Cortex of kidney (tissue), 1 donor: ENCODE measurements at places on chromosomes 7 and 10.

DNA sequence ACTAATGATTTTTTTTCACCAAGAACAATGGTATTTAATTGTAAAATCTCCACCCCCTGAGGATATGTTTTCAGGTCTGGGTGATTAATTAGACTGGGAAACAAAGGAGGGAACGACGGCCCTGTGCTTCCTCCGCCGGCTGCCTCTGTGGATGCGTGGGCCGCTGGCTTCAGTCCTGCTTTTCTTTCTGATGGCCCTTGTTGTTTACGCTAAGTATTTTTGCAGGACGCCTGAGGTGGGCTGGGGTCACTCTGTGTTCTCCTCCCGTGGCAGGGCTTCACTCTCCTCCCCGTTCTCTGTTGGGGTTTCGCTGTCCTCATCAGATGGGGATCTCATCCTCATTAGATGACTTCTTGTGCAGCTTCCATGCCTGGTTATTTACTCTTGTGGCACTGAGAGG lies 5.2 kb upstream of the ACBD5 start:
- no peak for DNase-seq

DNA sequence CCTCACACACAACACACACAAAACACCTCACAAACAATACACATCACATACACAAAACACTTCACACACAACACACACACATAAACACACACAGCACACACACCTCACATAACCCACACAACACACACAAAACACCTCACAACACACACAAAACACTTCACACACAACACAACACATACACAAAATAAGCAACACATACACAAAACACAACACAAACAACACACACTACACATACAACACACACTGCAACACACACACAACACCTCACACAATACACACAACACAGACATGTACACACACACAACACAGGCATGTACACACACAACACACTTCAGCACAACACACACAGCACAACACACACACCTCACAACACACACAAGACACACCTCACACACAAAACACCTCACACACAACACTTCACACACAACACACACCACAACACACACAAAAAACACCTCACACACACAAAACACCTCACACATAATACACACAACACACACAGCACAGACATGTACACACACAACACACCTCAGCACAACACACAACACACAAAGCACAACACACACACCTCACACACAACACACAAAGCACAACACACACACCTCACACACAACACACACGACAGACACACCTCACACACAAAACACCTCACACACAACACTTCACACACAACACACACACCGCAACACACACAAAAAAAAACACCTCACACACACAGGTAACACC lies 107.5 kb downstream of the TNS3 start:
- DNase-seq = no peak

DNA sequence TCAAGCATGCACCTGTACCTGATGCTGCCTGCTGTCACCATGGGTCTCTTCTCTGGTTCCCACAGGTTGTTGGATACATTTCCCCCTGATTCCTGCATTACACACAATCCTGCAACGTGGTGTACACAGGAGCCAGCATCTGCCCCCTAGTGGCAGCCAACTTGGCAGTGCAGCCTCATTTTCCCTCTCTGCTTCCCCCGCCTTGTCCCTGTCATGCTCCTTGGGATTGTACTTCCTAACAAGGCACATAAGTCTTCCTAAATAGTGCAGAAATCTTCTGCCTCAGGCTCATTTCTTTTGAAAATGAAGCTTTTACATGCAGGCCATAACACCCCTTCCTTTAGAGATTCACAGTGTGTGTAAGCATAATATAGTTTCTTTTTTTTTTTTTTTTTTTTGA lies 387.5 kb downstream of the CCSER2 start:
- no peak for DNase-seq

- DNase-seq = no peak
These were observed 1011.2 kb upstream of the GHITM start for GRCh38 chr10:83127942-83128575.

DNA sequence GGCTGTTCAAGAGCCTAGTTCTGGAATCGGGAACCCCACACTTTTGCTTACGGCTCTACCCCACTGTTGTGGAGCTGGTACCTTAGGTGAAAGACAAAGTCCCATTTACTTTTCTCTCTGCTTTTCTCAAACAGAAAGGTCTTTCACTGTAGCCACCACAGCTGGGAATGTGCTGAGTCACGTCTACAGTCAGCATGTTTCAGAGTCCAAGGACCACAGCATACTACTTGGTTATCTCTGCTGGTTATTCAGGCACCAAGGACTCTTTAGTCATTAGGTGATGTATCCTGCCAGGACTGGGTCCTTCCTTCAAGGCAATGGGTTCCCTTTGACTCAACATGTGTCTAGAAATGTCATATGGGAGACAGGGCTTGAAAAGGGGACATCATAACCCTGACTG lies 266.8 kb upstream of the STEAP1 start:
- DNase-seq = no peak

DNA sequence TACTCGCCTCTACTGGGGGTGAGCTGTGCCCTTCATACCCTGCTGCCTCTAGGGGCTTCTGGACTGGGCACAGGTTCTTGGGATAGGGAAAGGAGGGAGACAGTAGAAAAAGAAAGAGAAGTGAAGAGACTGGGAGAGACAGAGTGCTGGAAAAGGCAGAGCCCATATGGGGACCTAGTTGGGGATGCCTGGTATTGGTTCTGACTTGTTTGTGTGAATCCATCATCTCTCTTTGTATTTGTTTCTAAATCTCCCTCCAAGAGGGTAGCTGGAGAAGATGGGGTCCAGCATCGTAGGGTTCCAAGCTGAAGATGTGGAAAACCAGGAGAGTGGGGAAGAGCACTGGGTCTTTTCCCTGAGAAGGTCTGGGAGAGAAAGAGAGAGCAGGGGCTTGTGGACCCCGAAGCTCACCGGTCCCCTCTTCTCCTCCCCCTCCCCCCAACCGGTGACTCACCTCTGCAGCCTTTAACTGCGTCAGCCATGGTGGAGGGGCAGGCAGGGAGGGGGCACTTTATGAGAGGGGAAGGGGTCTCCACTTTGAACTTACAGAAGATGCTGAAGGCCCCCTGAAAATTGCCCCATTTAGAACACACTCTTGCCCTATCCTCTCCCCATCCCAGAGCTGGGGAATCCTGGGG lies 3.2 kb upstream of the VGF start:
- no peak for DNase-seq

GRCh38 chr10:43437141-43437870 lies 395 bp downstream of the ZNF487 start:
- DNase-seq = no peak

GRCh38 chr10:77564731-77565589 lies 72.6 kb downstream of the KCNMA1 start:
- no peak for DNase-seq

GRCh38 chr10:108913300-108913699 lies 1010.0 kb downstream of the XPNPEP1 start:
- no peak for DNase-seq

DNA sequence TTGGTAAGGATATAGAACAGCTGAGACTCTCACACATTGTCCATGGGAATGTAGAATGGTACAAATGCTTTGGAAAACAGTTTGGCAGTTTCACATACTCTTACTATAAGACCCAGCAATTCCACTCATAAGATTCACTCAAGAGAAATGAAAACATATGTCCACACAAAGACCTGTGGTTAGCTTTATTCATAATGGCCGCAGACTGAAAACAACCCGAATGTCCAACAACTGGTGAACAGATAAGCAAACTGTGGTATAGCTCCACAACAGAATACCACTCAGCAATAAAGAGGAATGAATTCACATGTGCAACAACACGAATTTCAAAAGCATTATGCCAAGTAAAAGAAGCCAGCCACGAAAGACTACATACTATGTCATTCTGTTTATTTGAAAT lies 33.5 kb upstream of the CUL1 start:
- no peak for DNase-seq

DNA sequence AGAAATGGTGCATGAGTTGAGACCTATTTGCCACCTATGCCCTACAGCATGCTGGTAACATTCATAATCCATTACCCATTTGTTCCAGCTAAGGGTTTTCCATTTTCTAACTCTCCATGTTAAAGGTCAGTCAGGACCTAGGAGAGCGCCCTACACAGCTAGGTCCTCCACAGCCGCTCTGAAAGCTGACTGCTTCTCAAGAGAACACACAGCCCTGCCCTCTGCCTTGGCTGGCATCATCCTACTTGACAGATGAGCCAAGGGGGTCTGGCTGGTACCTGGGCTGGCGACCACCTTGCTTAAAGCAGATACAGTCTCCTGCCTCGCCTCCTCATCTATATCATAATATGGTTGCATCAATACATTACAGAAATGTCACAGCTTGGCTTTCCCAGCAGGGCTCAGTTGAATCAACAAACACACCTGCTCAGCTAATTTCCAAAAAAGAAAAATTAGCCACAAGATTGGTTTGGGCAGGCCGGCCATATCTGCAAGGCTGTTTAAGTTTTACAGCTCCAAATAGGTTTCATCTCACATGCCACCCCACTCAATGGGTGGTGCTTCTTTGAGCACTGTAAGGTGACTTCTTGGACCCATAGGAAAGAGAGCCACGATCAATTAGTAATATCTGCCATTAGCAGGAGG lies 17.3 kb downstream of the TLL2 start:
- no peak for DNase-seq

DNA sequence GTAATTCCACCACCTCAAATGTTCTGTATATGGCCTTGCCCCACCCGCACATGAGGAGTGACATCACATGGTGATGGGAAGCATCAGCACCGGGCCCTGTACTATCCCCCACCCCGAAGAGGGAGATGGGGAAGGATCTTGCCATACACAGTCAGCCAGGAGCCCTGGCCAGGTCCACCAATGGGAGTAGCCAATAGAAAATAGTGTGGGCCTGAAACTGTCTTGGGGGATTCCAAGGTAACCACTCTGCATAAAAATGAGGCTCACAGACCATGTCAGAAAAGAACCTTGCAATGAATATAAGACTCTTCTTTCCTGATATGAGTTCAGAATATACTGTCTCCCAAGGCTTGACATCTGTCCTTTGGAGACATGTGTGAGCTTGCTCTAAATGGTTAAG lies 51.1 kb downstream of the ADRB1 start:
- DNase-seq = no peak

DNA sequence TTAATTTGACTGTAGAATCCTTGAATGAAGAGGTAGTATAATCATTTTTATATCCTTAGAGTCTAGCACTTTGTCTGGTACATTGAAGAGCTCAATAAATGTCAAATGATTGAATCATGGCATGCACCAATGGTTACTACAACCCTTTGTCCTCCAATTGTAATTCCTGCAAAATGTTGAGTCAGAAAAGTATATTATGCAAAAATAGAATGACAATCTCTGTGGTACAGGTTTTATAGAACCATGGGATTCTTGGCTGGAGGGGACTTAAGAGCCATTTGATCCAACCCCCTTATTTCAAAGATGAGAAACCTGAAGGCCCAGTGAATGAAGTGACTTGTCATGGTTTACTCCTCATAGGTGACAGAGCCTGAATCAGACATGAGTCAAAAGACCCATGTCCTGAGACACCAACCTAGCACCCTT lies 30.9 kb upstream of the SMKR1 start:
- no peak for DNase-seq

DNA sequence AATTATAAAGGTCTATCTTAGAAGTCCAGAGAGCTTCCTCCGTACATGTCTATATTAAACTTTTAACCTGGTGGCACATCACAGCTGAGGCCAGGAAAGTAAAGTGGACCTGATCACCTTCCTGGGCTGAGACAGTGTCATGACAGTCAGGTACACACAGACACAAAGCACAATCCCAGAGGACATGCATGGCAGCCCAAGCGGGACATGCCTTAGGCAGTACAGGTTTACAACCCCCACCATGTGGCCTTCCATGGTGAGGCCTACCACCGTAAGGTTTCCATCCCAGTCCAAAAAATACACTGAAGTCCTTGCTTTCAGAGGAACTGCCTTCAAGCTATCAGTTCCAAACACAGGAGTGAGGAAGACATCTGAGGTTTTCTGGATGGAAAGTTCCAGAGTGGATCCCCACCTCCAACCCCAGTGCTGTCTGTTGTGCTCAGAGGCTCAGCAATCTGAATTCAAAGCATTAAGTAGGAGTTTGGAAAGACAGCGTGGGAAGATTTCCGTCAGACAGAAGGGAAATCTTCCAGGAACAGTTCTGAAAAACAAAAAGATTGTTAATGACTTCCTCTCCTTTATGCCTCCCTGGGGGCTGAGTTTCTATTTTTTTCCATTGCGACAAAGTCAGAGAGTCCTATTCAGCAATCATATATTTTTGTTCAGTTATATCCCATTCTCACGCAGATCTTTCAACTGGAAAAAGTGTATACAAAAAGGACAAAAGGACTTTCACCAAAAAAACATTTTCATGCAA lies 20.1 kb downstream of the IFIT3 start:
- DNase-seq = no peak

DNA sequence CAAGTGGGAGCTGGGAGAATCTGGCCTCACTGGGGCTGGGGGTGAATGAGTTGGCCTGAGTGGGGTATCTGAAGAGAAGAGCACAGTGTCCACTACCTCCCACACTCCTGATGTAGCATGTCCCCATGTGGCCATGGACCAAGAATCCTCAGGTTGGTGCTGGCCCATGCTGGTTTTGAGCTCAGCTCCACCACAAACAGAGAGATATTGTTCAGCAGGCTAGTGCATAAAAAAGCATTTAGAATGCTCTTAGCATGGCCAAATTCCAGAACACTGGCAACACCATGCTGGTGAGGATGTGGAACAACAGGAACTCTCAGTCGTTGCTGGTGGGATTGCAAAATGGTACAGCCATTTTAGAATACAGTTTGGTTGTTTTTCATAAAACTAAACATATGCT lies 61.4 kb downstream of the FRMPD2 start:
- DNase-seq = no peak

GRCh38 chr10:20233423-20233822 lies 417.2 kb downstream of the PLXDC2 start:
- no peak for DNase-seq

DNA sequence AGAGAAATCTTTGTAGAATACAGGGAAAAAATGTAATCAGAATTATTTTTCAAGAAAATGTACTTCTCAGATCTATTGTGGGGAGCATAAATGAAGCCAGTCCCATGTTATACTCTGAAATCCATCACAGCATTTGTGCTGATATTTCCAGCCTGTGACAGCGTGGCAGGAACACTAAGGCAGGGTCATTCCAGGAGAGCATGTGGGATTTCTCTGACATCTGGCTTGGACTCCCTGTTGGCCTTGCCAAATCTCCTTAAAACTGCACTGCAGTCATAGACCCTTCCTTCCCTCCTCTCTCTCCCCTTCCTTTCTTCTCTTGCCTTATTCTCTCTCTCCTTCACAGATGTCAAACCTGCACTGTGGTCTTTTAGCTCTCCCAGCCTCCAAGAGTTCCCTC lies 6.5 kb upstream of the TSPAN13 start:
- DNase-seq = no peak

DNA sequence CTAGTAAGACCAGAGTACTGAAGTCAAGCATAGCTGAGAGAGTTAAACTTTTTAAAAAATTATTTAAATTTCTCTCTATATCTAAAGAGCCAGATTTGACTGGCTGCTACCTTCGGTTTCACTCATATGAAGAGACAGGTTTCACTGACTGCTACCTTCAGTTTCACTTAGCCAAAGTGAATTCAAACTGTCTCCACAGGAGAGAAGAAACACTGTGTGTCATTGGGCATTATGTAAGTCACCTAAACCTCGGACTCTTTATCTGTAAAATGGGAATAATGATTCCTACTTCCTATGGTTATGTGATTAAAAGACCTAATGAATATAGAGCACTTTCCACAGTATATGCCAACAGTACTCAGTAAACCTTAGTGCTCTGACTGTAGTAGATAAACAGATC lies 41.6 kb upstream of the MET start:
- no peak for DNase-seq
